Natural killer cell treated with Interleukin-12 subunit alpha and Interleukin-12 subunit beta and Interleukin-15 and Interleukin-18, amount 100 ng/mL, for 72 hours (primary cell): ENCODE measurements at places on chromosomes 3 and 15.

DNA sequence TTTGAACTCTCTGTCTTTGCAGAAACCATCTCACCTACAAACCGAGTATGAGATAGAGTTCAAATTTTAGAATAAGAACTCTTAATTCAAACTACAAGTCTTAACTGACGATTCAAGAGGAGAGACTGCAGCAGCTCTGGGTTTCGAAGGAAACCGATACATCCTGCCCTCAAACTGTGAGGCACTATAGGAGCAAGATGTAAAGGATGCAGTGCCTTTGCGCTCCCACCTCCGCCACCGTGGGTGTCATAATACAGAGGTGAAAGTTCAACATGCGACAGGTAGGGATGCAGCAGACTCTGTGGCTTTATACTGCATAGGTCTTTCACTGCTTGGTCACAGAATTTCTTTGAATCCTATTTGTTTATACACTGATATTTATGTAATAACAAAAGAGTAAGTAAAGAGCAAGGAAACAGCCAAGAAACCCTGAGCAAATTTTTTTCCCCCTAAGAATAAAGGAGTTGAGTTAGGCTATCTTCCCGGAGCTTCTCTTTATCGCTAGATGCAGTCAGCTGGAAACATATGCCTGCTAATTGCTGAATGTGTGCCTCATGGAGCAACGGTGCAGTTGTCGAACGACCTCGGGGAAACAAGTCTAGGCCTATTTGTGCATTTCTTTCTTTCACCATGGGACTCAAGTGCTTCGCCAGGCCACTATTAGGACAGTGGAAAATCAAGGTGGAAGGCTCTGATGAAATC is 1097.6 kb upstream of the CFAP20DC start:
- DNase-seq = no peak

DNA sequence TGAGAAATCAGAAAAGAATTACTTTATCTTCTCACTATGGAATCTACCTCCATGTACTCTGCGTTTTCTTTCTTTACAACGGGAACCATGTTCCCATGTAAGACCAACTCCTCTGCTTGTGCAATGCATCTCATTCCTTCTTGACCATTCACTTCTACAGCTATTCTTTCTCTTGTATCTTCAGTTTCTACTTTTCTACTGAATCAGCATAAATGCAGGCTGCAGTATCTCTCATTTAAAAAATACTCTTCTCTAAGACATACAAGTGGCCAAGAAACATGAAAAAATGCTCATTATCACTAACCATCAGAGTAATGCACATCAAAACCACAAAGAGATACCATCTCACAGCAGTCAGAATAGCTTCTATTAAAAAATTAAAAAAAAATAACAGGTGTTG is 74.1 kb upstream of the NANOGP8 start:
- DNase-seq = no peak

DNA sequence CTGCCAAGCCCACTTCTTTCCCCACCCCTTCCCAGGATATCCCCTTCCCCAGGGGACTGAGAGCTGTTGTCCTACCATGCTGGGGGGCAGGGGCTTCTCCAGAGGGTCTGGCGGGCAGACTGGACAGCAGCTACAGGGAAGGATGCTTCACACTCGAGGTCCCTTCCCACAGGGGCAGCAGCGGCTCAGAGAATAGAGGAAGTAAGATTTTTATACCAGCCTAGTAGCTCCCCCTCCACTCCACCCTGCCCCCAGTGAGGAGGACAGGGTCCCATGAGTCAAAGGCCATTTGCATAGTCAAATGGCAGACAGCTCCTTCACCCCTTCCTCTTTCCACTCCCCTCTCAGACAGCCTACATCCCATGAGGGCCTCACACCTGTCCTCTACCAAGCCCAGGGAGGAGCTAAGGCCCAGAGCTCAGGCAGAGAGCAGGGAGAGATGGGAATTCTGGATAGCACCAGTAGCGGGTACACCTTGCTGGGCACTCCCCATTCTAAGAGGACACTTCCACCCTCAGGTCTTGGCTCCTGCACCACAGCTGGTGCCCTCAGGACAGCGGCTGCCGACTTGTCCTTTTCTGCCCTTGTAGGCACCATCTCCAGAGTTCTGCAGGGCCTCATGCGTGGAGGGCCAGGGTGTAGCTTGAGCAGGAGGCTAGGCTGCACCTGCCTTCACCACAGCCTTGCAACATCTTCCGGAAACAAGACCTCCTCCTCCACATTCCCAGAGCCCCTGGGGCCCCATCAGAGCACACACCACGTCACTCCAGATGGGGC is at the start of gene TLR9:
TLR9 (minus strand) TSS at position 194 of the 777 bp plus-strand sequence; CDS start at position 78, 116 bp downstream.
- DNase-seq = no peak

GRCh38 chr3:115549071-115549470 is 74.2 kb upstream of the GAP43 start:
- no peak for DNase-seq

GRCh38 chr3:147372525-147373027 is 33.8 kb downstream of the ZIC4 start:
- no peak for DNase-seq
